Uterus (tissue), 4 donors: ENCODE measurements at places on chromosomes 3 and 15. TPM values are rescaled to one million over a fixed set of nuclear protein-coding genes. Genes with fewer than 3 reads are reported as not detected.

- DNase-seq = no peak
Observed at GRCh38 chr3:16089521-16089920, 85.0 kb upstream of the GALNT15 start.

- no peak for DNase-seq
Observed at GRCh38 chr15:34729056-34729455, 25.7 kb downstream of the GJD2 start.

GRCh38 chr3:134134698-134135415 lies 105.1 kb upstream of the SLCO2A1 start:
- DNase-seq = no peak

TERC gene
- total RNA-seq = 433 TPM

CPNE9 gene
- total RNA-seq = not detected
